ENCODE measurements at places on chromosomes 7 and 10.

DNA sequence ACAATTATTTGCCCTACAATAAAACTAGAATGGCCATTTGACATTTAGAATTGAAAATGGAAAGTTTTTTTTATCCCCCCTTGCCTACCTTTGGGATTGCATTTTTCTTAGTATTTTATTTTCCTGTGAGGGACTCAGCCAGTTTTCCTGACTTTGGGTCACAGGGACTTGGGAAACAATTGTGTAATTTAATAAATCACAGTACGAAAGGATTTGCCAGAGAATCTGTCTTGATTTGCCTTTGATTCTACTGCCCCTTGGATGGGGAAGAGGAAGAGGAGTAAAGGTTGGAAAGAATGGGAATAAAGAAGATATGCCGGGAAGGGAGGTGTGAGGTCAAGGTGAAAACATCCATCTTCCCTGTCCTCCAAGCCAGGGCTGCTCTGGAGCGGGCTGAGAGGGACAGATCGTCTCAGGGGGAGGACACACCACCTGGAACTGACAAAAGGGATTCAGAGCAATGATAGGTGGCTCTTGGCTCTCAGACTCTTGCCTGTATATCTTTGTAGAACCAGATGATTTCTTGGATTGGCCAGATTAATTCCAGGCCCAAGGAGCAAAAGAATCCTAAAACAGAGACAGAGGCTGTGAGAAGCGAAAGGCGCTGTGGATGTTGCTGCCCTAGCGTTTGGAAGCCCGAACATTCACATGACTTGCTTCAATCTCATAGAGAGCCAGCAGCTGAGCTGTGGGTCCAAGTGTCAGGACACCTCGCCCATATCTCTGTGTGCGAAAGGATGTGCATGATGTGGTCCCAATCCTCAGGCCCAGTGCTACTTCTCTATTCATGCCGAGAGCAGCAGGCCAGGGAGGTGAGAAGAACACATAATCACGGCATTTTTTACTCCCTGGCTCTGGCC, 50.3 kb upstream of the ZEB1 start:
- no peak for DNase-seq

DNA sequence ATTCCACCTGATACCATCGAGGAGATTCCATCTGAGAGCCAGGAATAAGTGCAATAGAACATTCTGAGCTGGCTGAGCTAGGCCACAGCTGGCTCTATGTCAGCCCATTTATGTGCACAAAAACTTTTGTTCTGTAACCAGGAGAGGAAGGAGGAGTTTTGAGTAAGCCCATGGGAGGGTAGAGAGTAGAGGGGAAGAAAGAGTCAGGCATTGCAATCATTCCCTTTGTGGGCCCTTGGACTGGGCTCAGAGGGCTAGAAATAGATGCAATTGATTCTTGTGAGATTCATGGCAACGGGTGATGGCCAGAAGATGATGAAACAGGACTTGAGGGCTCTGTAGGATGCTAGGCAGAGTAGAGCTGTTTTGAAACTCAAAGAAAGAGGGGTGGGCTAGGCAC, 104.6 kb upstream of the KIF5B start:
- no peak for DNase-seq

GRCh38 chr7:91327346-91327745, 63.1 kb downstream of the FZD1 start:
- no peak for DNase-seq

DNA sequence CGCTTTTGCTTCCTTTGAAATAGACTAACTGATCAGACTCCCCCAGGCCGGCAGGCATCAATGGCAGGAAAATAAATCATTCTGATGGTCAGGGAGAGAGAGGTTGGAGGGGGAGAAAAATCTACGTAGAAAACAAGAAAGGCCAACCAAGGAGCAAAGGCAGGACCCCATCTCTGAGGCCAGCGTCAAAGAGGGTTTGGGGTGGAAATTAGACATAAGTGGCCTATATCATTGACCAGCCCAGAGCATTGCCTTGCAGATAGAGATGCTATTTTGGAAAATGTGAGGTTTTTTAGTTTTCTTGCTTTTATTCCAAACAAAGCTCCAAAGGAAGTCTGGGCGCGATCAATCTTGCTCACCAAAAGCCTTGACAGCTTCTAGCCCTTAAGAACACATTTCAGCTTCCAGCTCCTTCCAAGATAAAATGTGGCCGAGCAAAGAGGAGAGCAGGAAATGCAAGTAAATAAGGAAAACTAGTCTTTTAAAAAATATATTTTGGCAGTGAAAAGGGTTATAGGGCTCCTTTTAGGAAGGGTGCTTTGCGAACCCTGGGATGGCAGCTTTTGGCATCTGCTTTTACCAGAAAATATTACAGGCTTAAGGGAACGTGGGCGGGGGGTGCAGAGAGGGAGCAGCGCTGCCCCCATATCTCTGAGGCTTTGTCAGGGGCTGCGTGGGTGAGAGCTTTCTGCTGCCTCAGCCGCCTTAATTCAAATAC, 2.0 kb upstream of the HOXA2 start:
- DNase-seq: no peak

DNA sequence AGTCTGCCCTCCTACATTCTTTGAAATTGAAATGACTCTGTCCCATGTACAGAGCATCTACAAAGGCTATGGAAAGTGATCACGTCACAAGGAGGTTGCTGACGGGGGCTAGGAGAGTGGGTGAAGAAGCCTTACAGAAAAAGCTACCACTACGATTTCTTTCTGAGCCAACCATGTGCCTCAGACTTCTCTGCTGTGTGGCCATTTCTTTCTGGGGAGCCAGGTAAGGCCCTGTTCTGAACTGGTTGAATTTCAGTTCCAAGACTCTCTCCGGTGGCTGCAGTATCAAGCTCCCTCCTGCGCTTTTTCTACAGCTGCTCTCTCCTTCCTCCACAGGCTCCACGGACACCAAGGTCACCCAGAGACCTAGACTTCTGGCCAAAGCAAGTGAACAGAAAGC, 112.5 kb upstream of the PRSS1 start:
- no peak for DNase-seq

GRCh38 chr7:157791261-157791660, 454.5 kb downstream of the DNAJB6 start:
- no peak for DNase-seq

- DNase-seq: no peak
These were observed 40.4 kb upstream of the KIAA1217 start for GRCh38 chr10:24168258-24169170.

- no peak for DNase-seq
These were observed 37.2 kb upstream of the RTKN2 start for GRCh38 chr10:62305813-62306212.

DNA sequence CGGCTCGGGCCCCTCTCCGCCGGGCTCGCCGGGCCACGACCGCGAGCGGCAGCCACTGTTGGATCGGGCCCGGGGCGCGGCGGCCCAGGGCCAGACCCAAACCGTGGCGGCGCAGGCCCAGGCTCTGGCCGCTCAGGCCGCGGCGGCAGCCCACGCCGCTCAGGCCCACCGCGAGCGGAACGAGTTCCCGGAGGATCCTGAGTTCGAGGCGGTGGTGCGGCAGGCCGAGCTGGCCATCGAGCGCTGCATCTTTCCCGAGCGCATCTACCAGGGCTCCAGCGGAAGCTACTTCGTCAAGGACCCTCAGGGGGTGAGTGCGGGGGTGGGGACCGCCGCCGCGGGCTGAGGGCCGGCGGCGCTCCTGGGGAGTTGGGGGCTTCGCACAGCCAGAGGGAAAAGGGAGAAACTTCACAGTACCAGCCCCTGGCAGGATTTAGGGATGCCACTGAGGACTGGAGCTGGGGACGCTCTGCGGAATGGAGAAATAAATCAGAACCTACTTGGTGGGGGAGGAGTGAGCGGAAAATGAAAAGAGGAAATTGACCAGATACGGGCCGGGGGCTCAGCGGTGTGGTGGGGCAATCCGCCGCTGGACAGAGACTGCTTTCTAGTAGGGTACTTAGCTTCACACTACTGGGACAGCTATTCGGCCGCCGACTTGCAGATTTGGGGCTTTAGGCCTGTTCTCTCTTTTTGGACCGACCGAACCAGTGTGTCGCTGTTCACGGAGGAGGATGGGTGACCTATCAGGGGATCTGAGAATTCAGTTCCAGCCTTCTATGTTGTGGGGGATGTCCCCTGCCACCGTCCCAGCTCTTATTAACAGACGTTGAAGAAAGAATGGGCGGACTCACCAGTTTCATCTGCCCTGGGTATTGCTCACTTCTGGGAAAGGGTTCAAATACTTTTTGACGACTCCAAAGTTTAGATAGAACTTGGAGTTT, 669 bp downstream of the PI4K2A start:
- peak; percentile 31 for DNase-seq

DNA sequence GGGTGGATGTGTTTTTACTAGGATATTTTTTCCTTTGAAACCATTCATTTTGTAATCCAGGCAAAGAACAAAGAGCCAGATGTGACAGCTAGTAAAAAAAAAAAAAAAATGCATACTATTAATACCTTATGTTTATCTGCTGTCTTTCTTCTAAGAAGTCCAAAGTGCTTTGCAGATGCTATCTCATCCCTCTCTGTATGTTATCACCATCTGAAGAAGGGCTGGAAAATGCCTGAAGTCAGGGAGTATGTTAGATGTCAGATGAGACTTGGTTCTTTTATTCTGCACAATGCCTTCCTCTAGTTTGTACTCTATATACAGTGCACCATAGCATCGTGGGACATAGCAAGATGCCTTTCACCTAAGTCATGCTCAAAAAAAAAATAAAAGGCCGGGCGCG, 10.4 kb upstream of the CAMK1D start:
- no peak for DNase-seq

GRCh38 chr7:43937444-43937843, 11.2 kb downstream of the UBE2D4 start:
- DNase-seq: no peak

DNA sequence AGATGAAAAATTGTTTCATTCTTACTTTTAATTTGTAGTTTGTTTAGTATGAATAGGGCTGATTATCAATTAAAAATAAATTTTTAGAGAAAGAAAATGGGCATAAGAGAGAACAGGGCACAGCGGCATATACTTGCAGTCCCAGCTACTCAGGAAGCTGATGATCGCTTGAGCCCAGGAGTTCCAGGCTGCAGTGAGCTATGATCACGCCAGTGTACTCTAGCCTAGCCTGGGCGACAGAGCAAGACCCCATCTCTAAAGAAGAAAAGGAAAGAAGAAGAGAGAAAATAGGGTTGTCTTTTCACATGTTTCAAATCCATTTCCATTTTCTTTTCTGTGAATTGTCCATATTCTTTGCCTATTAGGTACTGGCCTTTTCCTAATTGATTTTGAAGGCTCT, 8.0 kb downstream of the SMURF1 start:
- DNase-seq: no peak

GRCh38 chr7:111678281-111678680, 116.0 kb upstream of the IMMP2L start:
- DNase-seq: no peak

- DNase-seq: no peak
These were observed 434.2 kb downstream of the PARD3 start for GRCh38 chr10:34380856-34381255.

DNA sequence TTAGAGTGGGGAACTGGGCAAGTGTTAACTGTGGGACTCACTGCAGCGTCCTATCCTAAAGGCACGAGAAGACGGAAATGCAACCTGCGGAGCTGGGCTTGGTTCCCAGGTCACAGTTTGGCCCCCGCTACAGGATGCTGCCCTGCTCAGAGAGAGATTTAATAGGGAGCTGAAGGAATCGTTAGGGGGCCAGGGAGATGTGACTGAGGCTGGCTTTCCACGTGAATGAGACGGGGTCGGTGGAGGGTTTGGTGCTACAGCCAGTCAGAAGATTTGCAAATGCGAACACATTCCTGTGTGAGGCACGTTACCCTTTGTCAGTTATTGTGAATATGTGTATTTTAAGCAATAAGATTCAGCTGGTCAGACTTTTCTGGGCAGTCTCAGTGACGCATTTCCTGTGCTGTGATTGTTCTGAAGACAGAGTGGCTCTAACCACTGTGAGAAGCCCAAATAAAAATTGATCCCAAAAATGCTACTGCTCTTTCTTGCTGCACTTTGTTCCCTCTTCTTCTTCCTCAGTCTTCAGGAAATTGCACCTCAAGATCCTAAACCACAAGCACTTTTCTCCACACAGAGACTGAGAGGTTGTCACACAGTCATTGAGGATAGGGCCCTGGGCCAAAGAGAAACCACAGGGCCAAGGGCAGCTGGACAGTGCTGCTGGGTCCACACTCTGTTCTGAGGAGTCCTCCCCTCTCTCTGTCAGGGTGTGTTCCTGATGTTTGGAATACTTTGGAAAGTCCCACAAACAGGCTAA, 21.2 kb downstream of the CYP17A1 start:
- DNase-seq: peak; percentile 34

DNA sequence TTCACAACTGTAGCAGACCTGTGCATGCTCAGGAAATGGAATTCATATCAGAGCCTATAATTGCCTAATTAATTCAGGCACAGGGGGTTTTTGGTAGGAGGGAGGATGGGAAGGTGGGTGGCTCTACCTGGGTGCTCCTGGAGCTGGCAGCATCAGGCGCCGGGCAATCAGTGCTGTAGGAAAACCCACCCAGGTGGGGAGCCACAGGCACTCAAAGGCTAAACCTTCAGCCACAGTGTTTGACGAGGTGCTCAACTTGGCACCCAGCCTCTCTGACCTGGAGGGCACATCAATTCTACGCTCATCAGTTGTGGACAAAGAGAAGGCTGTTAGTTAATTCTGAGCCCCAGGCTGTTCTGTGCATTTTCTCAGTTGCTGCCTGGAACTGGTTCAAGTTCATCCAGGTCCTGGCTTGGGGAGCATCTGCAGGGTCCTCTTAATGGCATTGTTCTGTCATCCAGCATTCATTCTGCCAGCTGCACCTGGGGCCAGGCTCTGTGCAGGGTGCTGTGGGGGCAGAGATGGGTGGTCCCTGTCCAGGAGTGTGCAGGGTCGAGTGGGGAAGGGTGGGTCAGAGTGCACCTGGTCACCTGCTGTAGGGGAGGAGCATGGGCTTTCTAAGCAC, 54.1 kb upstream of the NPTX2 start:
- DNase-seq: no peak

GRCh38 chr10:132721725-132722124, 64.2 kb downstream of the NKX6-2 start:
- no peak for DNase-seq

GRCh38 chr10:112471878-112472487, 25.0 kb downstream of the VTI1A start:
- DNase-seq: no peak

GRCh38 chr10:73586583-73586984, 4.6 kb downstream of the USP54 start:
- peak; percentile 38 for DNase-seq

DNA sequence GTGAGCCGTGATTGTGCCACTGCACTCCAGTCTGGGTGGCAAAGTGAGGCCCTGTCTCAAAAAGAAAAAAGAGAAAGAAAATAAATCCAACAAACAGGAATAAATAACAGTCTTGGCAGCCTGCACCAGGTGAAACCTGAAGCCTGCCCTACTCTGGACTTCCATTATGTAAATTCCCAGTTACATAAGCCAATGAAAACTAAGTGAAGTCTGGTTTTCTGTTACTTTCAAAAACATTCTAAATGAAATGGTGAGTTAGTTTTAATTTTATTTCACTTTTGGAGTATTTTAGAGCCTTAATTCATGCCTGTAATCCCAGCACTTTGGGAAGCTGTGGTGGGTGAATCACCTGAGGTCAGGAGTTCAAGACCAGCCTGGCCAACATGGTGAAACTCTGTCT, 22.5 kb upstream of the HIBADH start:
- DNase-seq: no peak

GRCh38 chr7:44215531-44215930, 14.8 kb downstream of the YKT6 start:
- no peak for DNase-seq

- peak; percentile 81 for DNase-seq
These were observed 10.4 kb downstream of the ATG9B start for GRCh38 chr7:151013733-151014497.

- no peak for DNase-seq
These were observed 393.8 kb downstream of the TNS3 start for GRCh38 chr7:47188136-47188535.

GRCh38 chr10:649445-649797, 40.0 kb downstream of the DIP2C start:
- DNase-seq: no peak

Measured in transverse colon (tissue), 4 donors.